ENCODE measurements at places on chromosomes 3 and 15. TPM values are rescaled to one million over a fixed set of nuclear protein-coding genes. Genes with fewer than 3 reads are reported as not detected.

BNC1 gene
- 0.27 TPM for total RNA-seq

STRIT1 gene
- total RNA-seq = not detected

GRCh38 chr3:6180171-6180570 lies 680.7 kb upstream of the GRM7 start:
- DNase-seq = no peak

BFSP2 gene
- not detected for total RNA-seq

FBXW12 gene
- 0.27 TPM for total RNA-seq

MEF2A gene
- 95.1 TPM for total RNA-seq

TBCCD1 gene
- 17.5 TPM for total RNA-seq

- no peak for DNase-seq
Measured at GRCh38 chr3:131109156-131109555, 82.5 kb downstream of the NEK11 start.

- peak; percentile 56 for DNase-seq
Measured at GRCh38 chr15:59622289-59622688, 10.7 kb downstream of the GCNT3 start.

CYP1A2 gene
- not detected for total RNA-seq

TMEM212 gene
- total RNA-seq = not detected

SLC28A2 gene
- not detected for total RNA-seq

GRCh38 chr15:66394472-66394871 lies 7.8 kb downstream of the MAP2K1 start:
- DNase-seq = no peak

NEK11 gene
- total RNA-seq = 15.3 TPM

DNA sequence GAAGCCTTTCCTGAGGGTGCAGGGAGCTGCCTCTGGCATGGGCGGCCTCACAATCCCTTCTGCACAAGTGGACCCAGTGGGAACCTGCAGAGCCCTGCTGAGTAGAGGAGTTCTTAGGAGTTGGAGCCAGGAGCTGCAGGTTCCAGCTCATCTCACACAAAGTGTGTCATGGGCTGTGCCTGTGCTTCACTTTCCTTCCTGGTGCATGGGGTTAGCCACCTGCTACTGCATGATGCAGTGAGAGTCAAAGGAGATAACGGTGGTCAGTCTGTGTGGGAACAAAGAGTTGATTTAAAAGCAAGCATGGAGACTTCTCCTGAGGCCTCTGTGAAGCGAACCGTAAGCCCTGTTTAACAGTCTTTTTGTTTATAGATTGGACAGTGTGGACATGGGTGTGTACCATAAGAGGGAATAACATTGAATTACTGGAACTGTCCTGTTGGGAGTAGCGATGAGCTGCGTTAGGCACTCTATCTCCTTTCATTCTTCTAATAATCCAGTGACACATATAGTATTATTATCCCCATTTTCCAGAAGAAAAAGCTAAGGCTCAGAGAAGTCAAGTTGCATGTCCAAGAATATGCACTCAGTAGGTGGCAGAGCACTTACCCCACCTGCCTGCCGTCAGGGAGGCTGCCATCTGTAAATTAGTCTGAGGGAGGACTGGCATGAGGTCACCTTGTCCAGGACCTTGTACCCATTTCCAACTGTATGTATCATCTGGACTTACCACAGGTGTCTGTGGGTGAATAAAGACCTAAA lies 68.7 kb upstream of the PRR23C start:
- no peak for DNase-seq

GRCh38 chr15:75542386-75542797 lies 36.7 kb downstream of the PTPN9 start:
- DNase-seq = no peak

LSMEM2 gene
- total RNA-seq = not detected

- peak; percentile 50 for DNase-seq
Measured at GRCh38 chr3:35651426-35651825, 12.1 kb downstream of the ARPP21 start.

- DNase-seq = peak; percentile 98
Measured at GRCh38 chr15:39580117-39580484, 778 bp upstream of the THBS1 start.

GRCh38 chr3:58021072-58021959 lies 13.1 kb downstream of the FLNB start:
- DNase-seq = no peak

DNA sequence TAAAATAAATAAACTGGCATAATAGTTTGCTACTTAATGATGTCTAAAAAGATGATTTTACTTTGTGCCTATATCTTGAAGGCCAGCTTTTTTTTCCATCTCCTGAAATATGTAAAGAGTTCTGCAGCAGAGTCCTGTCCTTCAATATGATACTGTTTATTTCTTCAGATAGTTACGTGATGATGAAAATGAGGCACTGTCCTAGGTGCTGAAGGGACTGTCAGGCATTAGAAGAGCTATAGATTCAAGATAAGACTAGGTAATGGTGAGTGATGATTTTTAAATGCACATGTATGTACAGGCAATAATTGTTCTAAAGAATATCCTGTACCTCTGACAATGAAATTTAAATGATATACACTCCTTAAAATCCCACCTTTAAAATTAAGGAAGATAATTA lies 326.9 kb upstream of the DNAJC19 start:
- DNase-seq = peak; percentile 37

ZNF710 gene
- 3.0 TPM for total RNA-seq

GRCh38 chr3:35320646-35321407 lies 318.5 kb upstream of the ARPP21 start:
- DNase-seq = no peak

- no peak for DNase-seq
Measured at GRCh38 chr3:182568261-182568660, 225.0 kb upstream of the ATP11B start.

- DNase-seq = no peak
Measured at GRCh38 chr3:175335229-175335628, 476.1 kb downstream of the NAALADL2 start.

DNA sequence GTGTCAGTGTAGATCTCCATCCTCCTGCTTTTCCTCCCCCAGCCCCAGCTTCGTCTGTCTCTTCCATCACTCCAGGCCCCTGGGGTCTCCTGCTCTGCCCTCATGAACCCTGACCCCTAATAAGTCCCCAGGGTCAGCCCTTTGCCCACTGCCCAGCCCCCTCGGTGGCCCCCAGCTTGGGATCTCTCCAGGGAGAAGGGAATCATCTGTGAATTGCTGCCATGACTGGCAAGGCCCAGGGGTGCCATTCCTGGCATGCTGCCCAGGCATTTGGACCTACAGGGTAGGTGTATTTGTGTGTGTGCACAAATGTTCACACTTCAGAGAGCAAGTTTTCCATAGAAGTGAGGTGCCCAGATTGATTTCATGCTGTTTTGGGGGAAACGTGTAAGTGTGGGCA lies 5.9 kb upstream of the TBC1D21 start:
- no peak for DNase-seq

DNA sequence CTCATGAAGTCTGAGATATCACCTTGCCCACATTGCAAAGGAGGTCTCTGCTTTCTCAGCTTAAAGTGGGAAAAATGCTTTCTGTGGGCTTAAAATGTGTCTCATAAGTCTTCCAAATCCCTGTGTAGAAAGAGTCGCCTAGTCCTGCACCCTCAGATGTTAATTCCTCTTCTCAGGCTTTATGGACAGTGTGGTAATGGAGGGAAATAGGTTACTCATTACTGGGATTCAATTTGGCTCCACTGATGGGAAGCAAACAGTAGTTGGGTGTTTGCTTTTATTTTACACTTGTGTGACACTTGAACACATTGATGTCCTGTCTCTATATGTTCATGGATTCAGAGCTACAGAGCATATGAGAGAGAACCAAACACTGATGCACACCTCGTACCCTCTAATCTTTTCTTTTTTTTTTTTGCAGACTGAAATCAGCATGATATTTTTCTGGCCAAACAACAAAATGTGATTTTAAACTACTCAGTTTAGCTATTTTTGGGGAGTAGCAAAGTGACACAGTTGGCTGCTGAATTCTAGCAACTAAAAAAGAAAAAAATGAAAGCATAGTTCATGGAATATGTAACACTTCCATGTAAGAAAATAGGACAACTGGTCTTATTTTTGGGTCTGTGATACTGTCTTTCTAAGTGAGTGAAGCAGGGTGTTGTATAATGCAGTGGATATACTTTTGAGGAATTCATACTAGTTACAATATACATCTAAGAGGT lies 8.6 kb downstream of the PTPRG start:
- no peak for DNase-seq

GUCA1C gene
- total RNA-seq = not detected

DNA sequence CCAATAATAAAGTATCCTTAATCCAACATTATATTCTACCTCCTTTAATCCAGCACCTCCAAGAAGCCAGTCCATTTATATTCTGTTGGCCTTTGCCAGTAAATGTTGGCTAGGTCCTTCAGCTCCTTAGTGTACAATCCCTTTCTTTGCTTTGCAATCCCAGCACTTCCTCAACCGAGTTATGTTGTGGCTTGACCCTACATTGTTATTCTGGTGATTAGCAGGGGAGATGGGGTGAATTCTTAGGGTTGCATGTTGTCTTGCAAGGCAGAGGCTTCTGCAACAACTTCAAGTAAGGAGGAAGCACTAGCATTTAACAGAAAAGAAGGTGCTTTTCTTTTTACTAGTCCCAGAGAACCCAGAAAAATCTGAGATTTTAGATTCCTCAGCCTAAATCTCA lies 127.2 kb downstream of the CD47 start:
- peak; percentile 67 for DNase-seq

SV2B gene
- total RNA-seq = not detected

DNA sequence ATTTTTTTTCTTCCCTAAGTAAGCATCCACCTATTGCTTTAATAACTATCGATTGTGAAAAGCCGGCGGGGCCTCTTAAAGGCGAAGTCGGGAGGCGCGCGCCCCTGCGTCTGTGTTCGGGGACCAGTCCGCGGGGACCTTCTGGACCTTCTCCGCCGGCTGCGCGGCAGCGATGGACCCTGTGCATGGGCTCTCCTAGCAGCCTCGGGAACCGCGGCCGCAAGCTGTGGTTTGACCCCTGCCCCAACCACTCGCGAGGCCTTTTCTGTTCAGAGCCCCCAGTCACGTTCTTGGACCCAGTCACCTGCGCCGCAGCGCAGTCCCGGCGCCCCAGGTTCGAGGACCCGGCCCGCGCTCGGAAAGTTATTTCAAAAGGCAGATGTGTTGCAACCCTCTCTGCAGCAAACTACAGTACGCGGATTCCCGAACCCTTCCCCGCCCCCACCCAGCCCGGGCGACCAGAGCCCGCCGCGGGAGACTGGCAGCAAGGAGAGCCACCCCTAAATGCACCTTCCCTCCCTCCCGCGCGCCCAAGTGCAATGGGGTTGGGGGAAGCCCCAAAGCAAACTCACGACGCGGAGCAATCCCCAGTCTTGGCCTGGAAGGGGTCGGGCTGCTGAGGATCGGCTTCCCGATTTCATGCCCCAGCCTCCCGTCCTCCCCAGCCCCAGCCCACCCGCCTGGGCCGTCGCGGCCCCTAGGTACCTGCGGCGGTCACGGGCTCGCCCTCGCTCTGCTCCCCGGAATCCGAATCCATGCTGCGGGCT lies 684 bp downstream of the TNFAIP8L3 start:
- DNase-seq = peak; percentile 53

DNA sequence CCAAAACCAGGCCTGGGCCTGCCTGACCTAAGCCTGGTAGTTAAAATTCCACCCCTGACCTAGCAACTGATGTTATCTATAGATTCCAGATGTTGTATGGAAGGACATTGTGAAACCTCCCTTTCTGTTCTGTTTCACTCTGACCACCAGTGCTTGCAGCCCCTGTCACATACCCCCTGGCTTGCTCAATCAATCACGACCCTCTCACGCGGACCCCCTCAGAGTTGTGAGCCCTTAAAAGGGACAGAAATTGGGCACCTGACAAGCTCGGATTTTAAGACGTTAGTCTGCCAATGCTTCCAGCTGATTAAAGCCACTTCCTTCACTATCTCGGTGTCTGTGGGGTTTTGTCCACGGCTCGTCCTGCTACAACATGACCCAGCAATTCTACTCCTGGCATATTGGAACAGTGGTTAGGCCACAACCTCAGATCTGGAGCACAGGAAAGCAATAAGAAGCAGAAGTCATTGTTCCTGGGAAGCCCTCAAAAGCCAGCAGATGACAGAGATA lies 36.7 kb upstream of the LHFPL4 start:
- no peak for DNase-seq

GRCh38 chr3:105210141-105210540 lies 156.6 kb upstream of the ALCAM start:
- DNase-seq = no peak

- DNase-seq = peak; percentile 87
Measured at GRCh38 chr15:59247364-59247763, 40.7 kb downstream of the LDHAL6B start.

PHLDB2 gene
- total RNA-seq = 61.9 TPM

ABI3BP gene
- 108 TPM for total RNA-seq

GRCh38 chr15:77179541-77179998 lies 108.7 kb upstream of the TSPAN3 start:
- no peak for DNase-seq

- no peak for DNase-seq
Measured at GRCh38 chr3:111906656-111907055, 47.6 kb downstream of the PHLDB2 start.

GCNT3 gene
- 0.27 TPM for total RNA-seq

All from fibroblast of the aortic adventitia (primary cell).